ENCODE measurements at places on chromosomes 13 and 19.

DNA sequence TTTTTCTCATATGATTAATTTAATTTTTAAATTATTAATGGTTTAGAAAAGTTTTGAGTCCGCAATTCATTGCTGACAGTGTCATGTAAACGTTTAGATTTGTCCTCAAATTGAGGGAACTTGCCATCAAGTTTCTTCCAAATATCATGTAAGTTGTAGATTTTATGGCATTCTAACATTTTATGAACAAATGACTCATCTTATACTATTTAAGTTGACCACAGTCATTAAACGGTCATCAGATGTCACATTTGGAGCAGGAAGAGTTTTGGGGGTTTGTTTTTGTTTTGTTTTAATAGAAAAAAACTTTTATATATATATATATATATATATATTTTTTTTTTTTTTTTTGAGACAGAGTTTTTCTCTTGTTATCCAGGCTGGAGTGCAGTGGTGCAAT lies 4.3 kb downstream of the ZNF114 start:
- no peak for DNase-seq

- DNase-seq = no peak
These were observed 131.8 kb downstream of the STARD13 start for GRCh38 chr13:33153421-33154404.

- DNase-seq = no peak
These were observed 12.5 kb downstream of the ALG5 start for GRCh38 chr13:36986462-36987240.

- no peak for DNase-seq
These were observed 145.2 kb upstream of the WASF3 start for GRCh38 chr13:26412263-26412662.

DNA sequence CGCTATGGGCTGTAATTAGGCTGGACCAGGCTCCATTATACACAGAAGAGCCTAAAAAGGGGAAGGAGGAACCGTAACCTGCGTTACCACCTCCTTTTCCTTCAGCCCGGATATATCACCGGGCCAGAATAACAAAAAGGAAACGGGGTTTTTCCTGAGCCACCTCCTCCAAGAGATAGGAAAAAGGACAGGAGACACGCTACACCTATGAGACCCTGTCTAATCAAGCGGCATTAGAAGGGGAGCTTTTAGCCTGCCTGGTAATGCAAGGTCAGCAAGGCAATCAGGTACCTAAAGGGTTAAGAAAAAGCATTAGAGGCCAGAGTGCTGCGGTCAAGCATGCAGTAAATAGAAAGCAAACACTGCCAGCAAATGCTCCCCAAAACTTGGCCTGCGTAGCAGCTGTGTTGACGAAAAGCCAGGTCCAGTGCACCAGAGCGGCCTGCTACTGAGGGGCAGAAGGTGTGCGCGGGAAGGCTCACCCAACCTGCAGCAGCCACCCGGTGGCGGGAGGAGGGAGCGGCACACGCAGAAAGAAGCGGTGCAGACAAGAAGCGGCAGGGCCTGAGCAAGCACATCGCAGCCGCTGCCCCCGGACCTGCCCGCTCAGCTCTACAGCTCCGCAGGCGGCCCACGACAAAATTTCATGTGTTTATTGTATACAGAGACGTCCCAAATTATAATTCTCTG lies 1466.1 kb downstream of the UQCRFS1 start:
- DNase-seq = no peak

DNA sequence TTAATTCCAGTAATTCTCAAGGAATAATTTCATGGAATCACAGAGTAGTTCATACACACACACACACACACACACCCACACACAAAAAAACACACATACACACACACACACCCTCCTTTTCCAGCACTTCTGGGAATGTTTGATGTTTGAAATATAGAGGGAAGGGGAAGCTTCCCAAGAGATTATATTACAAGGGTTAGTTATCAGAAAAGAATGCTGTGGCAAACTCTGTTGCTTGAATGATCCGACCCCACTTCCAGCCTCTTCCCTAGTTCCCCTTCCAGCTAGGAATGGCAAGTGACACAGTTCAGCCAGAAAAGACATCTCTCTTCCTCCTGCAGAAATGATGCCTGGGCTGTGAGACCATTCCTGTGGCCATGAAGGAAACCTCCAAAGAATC lies 49.9 kb downstream of the KCTD12 start:
- no peak for DNase-seq

- DNase-seq = peak; percentile 74
These were observed 12.1 kb upstream of the PSMD8 start for GRCh38 chr19:38362076-38362945.

DNA sequence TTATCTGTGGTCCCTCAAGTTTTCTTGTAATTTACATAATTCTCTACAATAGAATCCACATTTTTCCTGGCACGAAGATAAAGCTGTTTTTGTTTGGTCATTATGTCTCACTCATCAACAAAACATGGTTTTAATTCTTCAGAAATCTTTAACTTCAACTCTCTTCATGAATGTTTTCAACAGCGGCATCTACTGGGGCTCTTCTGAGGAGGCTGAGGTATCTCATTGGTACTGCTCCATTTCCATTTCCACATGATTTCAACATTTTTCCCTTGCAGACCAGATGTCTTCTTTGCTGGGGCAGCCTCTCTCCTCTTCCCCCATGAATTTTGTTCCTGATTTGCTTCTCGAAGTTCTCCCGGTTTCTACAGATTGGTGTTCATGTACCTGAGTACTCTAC lies 5.8 kb upstream of the KBTBD7 start:
- no peak for DNase-seq

- no peak for DNase-seq
These were observed 40.7 kb downstream of the SMAD9 start for GRCh38 chr13:36879218-36879938.

DNA sequence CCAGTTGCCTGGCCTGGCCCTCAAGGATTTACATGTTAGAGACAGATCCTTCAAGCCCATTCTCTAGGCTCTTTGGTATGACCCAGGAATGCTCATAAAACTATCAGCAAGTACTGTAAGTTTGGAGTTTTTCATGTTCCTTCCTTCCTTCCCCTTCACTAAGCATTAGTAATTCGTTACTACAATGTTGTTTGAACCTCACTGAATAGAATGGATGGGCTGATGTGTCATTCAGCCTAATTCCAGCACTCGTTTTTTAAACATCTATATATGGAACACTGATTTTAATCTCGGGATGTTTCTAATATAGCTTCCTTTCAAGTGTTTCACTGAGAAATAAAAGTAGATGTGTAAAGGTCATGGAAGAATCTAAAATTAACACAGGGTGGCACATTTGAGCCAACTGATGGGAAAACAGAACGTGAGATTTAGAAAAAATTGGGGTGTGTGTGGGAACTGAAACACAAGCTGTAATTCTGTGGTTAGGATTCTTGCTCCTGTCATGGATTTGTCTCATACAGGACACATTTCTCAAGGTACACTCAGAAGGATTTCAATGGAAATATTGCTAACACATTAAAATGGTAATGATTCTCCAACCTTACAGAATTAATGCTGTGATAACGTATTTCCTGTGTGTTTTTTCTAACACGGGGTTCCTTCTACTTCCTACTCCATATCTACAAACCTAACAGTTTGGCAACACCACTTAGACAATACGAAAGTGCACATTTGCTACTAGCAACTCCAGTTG lies 93.4 kb downstream of the FLT1 start:
- no peak for DNase-seq

DNA sequence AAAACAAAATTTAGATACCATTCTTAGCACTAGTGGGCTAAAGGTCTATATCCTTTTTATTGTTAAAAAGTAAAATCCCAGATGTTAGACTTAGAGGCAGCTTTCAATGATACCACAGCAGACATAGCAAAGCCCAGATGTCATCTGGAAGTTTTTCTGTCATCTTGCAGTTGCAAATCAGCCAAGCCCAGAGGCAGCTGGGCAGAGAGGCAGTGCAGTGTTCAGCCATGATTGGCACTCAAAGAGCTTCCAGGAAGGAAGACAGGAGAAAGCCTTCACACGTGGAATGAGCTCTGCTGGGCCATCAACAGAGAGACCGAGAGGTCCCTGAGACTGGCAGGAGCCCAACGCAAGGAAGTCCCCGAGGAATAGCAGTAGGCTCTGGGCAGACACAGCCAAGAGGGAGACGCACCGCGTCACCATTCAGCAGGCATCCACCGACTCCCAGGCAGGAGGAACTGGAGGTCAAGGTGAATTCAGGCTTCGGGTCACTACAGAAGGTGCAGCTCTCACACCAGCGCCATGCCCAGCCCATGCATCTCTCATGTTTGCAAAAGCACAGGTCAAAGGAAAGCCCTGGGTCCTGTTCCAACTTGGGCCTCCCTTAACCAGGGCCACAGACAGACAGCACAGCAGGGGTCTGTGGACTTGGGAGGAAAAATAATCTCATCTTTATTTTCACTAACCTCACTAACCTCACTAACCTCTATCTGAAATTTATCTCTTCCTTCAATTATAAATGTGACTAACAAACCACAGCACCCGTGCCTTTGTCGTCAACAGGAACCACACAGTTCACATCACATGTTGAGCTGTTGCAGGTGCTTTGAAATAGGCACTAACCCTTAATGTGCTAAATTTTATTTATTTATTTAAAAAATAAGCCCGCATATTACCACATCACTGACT lies 54.9 kb downstream of the TUBGCP3 start:
- DNase-seq = no peak

GRCh38 chr13:73608711-73609485 lies 525.3 kb downstream of the KLF12 start:
- peak; percentile 59 for DNase-seq

- no peak for DNase-seq
These were observed 490.0 kb downstream of the GPC6 start for GRCh38 chr13:93716623-93717022.

DNA sequence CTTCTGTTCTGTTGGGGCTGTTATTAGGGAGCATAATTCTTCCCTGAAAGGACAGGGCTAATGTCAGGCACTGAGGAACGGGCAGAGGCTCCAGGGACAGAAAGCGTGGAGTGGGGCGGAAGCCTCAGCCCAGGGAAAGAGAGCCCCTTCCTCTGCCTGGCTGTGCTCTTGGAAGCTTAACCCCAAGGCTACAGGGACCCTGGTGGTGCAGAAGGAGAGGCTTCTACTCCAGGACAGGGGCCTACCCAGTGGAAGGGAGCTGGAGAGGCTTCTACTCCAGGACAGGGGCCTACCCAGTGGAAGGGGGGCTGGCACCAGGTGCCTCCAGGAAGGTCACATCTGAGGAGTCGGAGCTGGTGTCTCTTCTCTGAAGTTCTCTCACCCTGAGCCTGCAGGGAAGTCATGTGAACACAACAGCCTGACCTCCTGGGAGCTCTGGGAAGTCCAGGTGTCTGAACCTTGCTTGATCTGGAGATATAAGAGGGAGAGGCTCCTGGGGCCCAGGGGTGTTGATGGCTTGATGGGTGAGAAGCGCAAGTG lies 159.5 kb upstream of the SOX1 start:
- DNase-seq = no peak

GRCh38 chr13:100543872-100544602 lies 44.6 kb downstream of the GGACT start:
- DNase-seq = no peak

DNA sequence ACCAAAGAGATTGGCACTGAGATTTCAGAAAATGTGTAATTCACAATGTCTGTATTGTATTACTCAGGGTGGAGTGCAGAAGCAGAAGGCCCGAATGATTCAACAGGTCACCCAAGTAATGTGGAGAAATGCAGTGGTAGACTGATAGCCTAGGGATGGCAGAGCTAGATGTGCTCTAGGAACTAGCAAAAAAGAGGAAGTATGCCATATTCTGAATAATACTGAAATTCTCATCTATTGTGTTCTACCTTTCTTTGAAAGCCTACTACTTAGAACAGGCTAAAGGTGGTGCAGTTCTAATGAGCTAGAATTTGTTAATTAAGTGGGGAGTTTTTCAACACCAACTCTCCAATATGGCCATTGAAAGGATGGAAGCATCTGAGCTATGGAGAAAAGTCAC lies 1449.8 kb upstream of the MIR17HG start:
- DNase-seq = no peak

- no peak for DNase-seq
These were observed 3.9 kb downstream of the SIAH3 start for GRCh38 chr13:45847554-45848224.

GRCh38 chr19:48672994-48673393 lies at the start of gene NTN5:
Gene NTN5, minus strand, starts transcription at chr19:48673017. Its CDS starts 2,031 bp downstream, at chr19:48670986.
- DNase-seq = no peak
